Small intestine (tissue), 16 donors: ENCODE measurements at places on chromosomes 7 and 10.

GRCh38 chr10:123759501-123760031, 93.4 kb downstream of the GPR26 start:
- DNase-seq, result peak; percentile 90

GRCh38 chr10:114100848-114101741, 57.4 kb downstream of the ADRB1 start:
- DNase-seq, result peak; percentile 65

DNA sequence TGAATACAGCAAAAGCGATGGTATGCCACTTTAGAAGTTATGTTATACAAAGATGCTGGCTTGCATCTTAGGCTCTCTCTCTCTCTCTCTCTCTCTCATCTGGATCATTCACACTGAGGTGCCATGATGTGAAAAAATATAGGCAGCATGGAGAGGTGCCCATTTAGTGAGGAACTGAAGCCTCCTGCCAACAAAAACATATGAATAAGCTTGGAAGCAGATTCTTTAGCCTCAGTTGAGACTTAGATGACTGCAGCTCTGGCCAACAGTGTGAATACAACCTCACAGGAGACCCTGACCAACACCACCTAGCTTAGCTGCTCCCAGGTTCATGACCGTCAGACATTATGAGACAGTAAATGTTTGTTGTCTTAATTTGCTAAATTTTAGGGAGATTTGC, 560.1 kb upstream of the LRRTM3 start:
- no peak for DNase-seq

DNA sequence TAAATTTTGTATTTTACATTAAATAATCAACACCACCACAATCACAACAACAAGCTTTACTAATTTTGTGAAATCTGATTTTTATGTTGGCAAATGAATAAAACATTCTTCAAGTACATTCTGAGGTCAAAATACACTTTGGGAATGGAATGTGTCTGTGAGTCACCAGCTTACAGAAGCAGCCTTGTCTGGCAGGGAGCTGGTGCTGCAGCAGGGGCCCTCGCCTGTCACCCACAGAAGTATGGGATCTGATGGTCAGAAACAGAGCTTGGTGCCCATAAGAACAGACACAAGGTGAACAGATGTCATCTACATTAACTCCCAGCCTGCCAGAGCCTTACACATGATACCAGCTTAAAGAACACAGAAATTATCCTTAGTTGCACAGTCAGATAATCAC, 496.9 kb downstream of the CCSER2 start:
- peak; percentile 5 for DNase-seq

- DNase-seq, result no peak
Measured at GRCh38 chr7:158291998-158292397, 295.6 kb downstream of the PTPRN2 start.

DNA sequence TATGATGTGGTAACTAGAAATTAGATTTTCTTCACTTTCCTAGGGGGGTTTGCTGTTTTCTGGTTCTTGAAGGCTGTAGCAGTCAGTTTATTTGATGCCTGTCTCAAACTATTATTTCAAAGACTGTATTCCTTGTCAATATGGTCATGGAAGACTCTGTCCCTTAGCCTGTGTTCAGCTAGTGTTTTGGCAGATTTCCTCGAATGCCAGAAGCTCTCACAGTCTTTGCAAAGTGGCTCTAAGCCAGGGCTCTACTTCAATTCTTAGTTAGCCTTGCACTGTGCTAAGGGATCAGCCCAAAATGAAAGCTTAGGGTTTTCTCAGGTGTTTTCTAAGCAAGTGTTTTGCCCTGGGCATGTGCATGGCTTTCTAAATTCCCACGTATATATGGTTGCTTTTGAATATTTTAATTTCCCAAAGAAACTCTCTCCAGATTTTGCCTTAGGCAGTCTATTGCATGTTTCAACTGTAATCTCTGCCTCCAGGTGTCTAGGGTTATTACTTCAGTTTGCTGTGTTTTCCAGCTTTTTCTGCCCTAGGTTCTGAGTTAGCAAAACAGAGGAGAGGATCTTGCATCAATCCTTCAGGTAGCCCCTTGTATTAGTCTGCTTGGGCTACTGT, 7.2 kb upstream of the C1GALT1 start:
- no peak for DNase-seq

- DNase-seq, result no peak
Measured at GRCh38 chr10:17734432-17735080, 17.4 kb upstream of the TMEM236 start.

- DNase-seq, result no peak
Measured at GRCh38 chr10:107434854-107435253, 270.3 kb upstream of the SORCS1 start.

DNA sequence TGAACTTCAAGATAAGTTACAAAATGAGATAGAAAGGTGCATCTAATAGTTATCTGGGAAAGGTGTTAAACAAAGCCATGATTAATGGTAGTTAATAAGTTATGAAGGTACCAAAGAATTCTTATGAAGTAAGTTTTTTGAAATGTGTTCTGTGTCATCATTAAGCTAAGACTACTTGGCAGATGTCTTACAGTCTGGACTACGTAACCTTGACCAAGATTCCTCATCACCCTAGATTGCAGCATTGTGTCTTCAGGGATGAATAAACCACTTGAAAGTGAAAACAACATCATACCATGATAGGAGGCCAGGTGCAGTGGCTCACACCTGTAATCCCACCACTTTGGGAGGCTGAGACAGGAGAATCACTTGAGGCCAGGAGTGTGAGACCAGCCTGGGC, 48.2 kb downstream of the GOT1 start:
- no peak for DNase-seq

DNA sequence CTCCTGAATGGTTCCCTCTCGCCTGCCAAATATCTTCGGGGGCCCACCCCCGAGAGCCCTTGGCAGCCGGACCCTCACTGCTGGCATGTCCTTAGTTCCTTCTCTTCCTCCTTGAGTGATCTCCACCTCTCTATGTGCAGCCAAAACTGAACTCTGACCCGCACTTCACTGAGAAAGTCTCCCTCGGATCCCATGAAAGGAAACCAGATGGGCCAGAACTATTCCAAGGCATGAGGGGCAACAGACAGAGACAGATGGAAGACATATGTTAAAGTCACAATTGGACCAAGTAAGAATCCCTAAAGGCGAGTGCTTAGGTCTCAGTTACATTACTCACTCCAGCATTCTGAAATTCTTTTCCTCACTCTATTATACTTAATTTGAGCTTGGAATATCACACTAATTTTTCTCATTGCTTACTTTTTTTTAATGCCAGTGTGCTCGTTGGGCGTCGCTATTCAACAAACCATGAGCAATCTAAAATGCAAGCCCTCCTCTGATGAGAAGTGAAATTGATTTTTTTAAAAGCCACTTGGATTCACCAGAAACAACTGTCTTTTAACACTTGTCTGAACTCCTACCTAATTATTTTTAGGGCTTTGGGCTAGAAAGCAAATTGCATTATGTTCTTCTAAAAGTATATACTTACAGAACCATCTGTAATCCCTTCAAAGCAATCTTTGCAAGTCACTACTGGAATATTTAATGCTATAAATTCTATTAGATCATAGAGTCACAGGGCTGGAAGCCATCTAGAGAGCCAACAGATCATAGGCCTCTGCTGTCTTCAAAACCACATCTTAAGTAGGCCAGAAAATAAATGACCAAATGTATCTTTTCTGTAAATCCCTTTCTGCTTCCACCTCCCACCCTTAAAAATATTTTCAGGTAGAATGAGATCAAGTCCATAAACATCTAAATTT, 43.3 kb upstream of the EZH2 start:
- DNase-seq, result peak; percentile 22

DNA sequence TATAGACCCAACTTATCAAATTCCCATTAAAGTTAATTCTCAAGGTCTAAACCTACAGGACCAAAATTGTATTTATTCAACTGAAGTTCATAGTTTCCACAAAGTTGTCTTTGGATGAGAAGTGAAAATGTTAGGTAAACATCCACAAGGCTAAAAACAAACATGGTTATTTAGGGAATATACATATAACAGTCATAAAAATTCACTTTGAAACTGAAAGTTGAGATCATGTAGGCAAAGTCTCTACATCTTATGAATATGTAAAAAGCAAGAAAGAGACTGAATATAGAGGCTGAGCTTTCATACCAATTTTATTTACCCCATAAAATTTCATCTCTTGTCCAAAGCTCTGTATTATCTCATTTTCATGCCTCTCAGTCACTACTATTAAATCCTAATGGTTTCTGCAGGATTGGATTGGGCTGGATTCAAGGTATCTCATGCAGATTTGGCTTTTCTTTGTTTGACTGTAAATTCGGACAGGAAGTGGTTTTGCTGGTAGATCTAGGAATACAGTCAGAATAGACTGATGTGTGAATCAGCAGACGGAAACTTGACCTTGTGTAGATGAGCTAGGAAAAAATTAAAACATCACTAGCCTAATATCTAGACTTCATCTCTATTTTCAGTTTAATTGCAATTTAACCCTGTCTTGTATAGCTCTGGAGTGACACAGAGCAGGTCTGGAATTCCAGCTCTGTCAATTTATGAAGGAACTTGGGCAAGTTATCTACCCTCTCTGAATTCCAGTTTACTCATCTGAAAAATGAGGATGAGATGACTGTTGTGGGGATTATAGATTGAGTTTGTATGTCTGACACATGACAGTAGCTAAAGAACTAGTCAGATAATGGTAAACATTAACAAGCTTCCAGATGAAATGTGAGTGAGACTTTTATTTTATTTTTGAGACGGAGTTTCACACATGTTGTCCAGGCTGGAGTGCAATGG, 27.3 kb upstream of the SKAP2 start:
- DNase-seq, result no peak

DNA sequence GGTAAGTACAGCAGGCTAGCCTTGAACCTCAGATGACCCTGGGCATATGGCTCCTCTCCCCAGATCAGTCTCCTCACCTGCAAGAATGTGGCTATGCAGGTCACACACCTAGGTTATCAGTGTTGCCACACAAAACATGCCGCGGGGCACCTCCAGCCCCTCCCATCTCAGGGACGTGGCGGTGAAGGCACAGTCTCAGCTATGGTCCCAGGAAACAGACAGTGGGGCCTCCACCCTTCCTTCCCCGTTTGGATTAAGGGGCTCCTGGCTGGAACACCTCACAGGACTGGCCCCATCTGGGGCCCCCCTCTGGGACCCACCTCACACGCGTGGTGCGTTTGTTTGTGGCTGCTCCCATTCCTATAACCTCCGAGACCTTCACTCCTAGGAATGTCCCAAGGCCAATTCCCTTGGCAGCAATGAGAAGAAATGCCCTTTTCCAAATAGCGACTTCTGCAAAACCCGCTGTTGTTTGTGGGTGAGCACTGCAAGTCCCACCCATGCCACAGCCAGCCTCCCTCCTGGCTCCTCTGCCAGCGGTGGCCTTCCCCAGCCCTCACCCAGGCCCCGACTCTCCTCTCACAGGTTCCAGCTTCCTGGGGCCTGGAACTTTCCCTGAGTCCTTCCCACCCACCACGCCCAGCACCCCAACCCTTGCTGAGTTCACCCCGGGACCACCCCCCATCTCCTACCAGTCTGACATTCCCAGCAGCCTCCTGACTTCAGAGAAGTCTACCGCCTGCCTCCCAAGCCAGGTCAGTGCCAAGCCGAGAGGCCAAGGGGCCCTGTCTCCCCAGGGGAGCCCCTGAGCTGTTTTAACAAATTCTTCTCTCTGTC, 17.1 kb downstream of the ZMIZ2 start:
- DNase-seq, result no peak

DNA sequence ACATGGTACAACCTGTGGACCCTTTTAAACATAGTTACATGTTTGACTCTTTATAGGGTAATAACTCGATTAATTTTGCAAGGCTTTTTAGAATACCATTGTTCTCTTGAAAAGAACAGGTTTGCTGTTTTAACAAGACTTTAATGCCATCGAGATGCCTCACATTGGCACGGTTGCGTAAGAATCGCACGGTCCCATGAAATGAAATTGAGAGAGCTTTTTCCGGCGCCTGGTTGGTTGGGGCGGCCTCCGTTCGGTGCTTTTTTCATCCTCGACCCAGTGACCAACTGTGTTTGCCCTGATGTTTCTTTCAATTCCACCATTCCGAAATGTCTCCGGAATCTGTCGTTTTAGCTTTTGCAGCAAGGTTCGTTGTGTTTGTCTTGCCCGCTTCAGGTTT, 142.4 kb downstream of the CUX1 start:
- no peak for DNase-seq

- DNase-seq, result no peak
Measured at GRCh38 chr7:111825046-111825445, 262.8 kb upstream of the IMMP2L start.

DNA sequence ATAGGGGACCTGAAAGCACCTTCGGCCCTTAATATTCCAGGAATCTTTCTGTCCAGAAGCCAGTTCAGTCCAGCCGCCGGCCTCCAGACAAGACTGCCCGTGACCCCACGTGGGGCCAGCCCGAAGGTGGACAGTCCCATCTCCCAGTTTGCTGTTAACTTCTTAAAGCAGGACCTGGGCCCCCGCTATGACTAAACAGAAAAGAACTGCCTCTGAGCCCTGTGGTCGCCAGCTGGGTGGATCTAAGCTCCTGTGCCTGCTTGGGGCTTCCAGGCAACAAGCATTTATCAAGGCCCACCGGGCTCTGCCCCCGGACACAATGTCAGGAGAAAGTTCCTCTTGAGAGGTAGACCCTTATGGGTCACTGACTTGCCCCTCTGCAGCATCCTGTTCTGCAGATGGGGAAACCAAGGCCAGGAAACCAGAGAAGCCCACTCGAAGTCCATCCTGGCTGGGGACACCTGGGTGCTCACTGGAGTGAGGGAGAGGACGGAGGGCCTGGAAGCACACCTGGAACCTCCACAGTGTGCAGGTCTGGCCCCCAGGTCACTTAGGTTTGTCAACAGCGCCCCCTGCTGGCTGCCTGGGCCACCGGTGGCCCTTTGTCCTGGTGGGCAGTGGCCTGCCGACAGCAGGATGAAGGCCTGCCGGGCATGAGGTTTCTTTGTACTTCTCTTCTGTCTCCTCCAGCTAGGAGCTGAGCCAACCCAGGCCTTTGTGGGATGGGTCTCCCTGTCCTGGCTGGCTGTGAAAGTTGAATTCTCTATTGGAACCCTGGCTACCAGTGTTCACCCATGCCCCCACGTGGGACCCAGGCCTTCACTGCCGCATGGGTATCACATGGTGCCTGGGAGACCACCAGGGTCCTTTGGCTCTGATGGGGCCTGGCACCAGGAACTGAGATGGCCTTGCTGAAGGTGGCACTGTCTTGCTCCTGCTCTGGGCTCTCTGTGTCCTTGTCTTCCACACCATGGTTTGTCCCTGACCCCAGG, 128.0 kb downstream of the ZMIZ1 start:
- DNase-seq, result peak; percentile 81
